Hematopoietic multipotent progenitor cell (in vitro differentiated cells): ENCODE measurements at places on chromosomes 12 and 14.

DNA sequence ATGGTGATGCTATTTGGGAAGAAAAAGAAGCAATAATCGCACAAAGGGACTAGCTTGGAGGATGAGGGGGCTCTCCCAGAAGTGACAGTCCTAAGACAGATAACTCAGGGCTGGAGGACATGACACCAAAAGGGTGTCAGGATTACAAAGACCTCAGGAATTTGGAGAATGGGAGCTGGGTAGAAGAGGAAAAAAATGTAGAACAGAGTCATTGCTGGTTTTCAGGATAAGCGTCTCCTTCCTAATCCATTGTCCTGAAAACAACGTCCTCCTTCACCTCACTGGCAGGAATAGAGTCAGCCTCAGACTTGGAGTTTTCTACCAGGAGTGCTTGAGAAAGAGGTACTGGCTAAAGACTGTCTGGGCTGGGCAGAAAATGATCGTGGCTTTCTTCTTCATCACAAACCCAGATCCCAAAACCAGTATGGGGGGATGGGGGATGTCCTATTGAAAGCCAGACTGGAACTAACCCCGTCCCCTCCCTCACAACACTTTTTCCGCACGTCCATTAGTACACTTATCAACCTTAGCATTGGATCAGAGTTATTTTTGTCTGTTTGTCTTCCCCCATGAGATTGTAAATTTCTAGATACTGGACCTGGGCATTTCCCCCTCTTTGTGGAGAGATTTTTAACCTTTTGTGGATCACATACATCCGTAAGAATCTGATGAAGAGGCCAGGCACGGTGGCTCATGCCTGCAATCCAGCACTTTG is 14.3 kb downstream of the B4GALNT3 start:
- DNase-seq: no peak

DNA sequence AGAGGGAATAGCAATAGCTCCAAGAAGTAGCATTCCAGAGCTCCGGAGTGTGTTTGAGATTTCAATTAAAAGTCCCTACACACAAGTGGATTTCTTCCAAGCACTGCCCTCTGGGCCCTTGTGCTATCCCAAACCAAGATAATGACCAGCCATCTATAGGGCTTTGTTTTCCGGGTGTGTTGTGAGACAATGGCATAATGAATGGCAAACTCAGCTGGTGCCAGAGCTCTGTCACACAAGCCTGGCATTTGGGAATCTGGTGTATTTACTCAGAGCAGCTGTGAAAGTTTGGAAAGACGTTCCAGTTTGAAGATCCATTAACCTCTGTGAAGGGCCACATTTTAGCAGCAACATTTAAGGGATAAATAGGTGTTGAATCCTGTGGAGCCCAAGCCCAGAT is 61.2 kb upstream of the TMTC2 start:
- DNase-seq: no peak

DNA sequence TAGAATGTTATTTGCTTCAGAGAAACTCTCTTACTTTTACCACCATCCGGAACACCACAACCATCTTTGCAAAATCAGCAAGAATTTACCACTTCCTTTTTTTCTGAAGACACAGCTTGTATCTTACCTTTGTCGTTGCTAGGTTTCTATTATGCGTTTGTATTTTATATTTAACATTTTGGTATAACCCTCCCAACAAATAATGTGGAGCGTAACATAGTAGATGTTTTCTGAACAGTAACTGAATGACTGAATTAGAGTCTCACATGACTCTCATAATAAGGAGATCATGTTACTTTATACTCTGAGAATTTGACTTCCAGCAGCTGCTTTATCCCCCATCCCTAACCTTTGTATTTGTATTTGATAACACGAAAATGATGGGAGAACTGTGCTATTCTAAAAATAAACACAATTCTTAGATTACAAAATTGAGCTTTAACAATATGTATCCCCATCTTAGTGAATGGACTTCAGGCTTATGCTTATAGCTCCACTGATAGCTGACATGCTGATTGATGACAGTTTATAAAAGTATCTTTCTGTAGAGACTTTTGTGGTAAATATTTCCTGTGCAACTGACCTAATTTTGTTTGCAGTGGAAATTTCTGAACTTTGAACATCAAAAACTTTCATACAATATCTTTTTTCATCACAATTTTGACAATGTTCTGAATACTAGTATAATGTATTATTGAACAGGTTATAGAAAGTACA is 7.9 kb upstream of the KLRB1 start:
- peak; percentile 81 for DNase-seq

DNA sequence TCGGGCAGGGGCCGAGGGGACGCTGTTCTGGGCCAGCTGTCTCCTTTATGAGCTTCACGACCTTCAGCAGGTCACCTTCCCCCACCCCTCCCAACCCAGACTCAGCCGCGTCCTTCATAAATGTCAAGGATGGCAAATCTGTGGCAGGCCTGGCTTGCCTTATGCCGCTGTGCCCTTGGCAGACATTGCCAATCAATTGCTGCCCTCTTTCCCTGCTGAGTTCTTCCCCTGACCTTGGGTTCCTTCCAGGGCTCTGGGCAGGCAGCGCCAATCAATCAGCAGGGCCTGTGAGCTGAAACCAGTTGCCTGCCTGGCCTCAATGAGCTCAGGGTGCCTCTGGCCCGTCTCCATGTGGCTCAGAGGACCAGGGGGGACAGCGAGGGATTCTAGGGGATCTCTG is 7.7 kb downstream of the FAM222A start:
- no peak for DNase-seq

GRCh38 chr14:52142504-52142903 is 73.6 kb upstream of the NID2 start:
- DNase-seq: no peak

DNA sequence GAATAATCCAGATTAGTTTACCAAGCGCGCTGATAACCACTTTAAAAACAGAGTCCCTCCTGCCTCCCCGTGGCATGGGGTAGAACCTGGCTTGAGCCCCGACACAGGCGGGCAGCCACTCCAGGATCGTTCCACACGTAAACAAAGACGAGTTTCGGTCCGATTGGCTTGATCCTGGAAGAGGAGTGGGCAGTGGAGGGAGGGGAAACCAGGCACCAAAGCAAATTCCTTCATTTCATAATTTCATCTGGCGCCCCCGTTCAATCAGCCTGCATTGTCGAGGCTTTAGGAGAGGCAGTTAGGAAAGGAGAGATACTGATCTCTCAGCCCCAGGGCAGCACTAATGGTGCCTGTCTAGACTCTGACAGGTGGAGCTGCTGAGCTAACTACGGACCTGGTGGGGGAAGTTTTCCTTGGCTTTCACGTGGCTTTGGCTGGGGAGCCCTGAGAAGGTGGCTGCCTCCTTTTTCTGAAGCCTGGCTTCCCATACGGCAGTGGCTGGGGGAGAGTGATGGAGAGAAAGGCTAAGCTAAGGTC is 751 bp upstream of the GPRC5A start:
- DNase-seq: peak; percentile 37
